ENCODE measurements at places on chromosomes 11 and 22.

DNA sequence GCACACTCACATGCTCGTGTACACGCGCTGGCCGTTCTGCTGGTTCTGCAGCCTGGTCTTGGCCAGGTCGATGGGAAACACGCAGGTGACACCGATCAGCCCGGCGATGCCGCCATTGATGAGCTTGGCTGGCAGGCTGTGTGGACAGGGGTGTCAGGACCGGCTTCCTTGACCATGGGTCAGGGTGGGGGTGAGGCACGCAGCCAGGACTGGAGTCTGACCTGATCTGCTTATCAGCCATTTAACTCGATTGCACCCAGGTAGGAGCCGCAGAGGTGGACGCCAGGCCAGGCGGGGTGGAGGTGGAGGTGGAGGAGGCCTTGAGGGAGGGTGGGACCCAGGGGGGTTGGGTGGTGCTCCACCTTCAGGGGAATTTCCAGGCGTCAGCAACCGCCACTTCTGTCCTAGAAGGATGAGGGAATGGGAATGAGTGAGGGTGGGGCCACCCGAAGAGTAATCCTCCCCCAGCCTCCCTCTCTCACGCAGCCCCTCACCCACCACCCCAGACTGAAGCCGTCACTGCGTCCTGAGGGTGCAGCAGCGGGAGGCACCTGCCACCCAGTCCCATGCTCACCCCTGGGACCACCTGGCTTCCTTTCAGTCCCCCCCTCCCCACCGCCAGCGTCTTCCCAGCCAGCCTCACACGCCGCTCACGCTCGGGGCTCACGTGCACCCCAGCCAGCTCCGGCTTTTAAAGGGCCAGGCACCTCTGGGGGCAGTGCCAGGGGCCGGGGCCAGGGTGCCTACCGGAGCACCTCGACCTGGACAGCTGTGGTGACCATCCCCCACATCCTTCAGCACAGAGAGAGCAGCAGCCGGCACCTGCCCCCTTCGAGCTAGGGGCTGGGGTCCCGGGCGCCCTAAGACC lies 3.1 kb downstream of the SLC25A22 start:
- peak; percentile 71 for DNase-seq

GRCh38 chr11:113675003-113675561 lies 31.0 kb downstream of the TMPRSS5 start:
- no peak for DNase-seq

GRCh38 chr11:114179234-114179941 lies 116.8 kb upstream of the NNMT start:
- no peak for DNase-seq

DNA sequence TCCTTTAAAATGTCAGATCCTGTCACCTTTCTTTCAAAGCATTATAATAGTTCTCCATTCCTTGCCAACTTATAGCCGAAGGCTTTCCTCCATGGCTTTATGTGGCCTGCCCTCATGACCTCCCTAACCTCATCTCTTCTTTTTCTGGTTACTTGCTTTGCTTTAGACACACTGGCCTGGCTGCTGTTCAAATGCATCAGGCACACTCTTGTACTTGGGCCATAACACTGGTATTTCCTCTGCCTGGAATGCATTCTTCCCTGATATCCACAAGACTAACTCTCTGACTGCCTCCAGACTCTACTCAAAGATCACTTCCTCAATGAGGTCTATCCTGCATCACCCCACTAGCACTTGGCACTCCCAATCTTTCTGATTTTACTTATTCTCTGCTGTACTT lies 710.3 kb downstream of the KCNA4 start:
- DNase-seq, result no peak

GRCh38 chr11:48034926-48035871 lies 54.8 kb downstream of the PTPRJ start:
- DNase-seq, result peak; percentile 47

DNA sequence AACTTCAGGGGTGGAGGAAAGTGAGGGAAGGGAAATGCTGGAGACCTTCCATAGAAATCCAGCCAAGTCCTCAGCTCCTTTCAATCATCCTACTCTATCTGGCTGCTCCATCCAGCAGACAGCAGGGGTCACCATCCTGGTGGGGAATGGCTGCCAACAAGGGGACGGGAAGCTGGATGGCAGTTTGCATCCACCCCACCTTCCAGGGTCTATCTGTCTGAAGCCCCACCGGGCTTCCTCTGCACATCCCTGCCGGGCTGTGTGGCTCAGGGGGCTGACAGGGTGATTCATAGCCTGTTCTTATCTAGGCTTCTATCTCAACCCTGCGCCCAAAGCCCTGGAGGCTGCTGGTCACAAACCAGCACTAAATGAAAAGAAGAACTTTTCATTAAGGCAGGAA lies 1.1 kb downstream of the SYTL2 start:
- no peak for DNase-seq

GRCh38 chr22:49958931-49959781 lies 1.4 kb upstream of the PIM3 start:
- no peak for DNase-seq

GRCh38 chr11:7501894-7502293 lies 11.9 kb upstream of the PPFIBP2 start:
- DNase-seq, result no peak

- DNase-seq, result no peak
These were observed 354.8 kb downstream of the ETS1 start for GRCh38 chr11:128232588-128232987.

DNA sequence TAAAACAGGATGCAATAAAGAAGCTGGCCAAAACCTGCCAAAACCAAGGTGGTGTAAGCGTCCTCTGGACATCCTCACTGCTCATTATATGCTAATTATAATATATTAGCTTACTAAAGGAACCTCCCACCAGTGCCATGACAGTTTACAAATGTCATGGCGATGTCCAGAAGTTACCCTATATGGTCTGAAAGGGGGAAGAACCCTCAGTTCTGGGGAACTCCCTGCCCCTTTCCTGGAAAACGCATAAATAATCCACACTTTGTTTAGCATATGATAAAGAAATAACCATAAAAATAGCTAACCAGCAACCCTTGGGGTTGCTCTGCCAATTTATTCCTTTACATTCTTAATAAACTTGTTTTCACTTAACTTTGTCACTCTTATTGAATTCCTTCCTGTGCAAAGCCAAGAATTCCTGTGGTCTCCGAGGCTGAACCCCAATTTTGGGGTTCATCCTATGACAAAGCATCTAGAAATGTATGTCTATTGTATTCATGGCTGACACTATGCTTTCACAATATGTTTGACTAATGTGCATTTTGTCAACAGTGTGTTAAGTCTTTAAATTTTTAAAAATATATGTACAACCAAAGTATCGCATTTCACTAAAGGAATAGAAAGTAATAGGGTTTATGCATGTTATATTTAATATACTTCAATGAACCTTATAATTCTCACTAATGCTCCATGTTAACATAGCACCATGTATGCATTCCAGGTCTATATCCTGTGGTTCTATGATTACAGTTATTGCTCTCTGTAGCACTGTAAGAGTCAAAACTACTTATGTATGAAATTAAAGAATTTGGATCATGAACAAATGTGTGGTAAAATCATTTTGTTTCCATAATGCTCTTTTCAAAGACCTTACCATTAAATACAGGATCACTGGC lies 25.1 kb downstream of the LGR4 start:
- DNase-seq, result no peak

DNA sequence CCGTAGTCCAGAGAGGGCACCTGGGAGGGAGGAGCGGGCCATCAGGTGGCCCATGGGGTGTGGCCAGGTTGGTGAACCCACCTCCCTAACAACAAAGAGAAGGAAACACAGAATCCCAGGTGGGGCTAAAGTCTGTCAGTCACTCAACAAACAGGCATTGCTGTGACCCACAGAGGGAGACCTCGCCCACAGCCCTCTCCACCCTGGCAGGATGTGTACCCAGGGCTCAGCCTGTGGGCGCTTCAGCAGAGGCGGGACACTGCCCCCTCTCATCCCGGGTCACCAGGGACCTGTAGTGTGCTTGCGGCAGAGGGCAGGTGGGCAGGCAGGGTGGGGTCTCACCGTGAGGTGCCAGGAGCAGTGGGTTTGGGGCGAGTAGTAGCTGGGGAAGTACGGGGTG lies 25.1 kb downstream of the TMPRSS6 start:
- DNase-seq, result no peak

GRCh38 chr11:88404932-88405710 lies 67.6 kb upstream of the CTSC start:
- no peak for DNase-seq

DNA sequence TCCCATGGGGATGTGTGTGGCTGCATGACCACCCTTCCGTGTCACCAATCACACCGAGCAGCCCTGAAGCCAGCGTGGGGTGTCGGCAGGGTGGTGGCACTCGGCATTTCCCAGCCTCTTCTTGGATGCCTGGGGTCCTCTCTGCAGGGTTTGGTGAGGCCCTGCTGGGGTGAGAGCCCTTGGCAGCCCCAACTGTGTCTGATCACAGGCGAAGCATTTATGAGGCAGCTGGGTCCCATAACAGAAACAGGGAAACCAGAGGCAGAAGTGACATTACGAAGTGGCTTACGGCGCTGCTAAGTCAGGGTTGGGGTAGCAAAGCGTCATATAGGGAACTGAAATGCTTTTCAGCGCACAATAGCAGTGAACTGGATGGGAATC lies 92.3 kb upstream of the SEPTIN5 start:
- no peak for DNase-seq

Measured in NCI-H526 (cell line).